ENCODE measurements at places on chromosomes 5 and 9.

DNA sequence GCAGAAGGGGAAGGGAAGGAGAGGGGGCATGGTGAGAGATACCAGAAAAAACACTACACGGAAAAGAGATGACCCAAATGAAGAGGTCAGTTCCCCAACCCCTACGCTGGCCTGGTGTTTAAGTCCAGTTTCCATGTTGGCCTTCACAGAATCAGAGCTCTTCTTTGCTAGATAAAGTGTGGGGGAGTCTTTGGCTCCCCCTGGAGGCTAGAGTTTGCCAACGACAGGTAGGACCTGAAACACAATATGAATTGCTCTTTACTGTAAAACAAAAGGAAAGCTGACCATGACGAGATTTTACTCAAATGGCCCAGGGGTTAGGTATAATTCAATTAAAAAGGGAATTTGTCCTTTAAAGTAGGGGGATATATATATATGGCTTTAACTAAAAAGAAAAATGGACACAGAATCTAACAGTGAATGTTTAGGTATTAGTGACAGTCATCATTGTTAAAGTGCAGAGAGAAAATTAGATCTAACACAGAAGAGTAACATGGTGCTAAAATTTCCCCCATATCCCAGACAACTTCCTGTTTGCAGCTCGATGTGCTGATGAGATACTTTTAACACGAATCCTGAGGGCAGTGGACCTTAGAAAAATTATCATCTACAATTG, 92.0 kb downstream of the SV2C start:
- peak; percentile 52 for DNase-seq

DNA sequence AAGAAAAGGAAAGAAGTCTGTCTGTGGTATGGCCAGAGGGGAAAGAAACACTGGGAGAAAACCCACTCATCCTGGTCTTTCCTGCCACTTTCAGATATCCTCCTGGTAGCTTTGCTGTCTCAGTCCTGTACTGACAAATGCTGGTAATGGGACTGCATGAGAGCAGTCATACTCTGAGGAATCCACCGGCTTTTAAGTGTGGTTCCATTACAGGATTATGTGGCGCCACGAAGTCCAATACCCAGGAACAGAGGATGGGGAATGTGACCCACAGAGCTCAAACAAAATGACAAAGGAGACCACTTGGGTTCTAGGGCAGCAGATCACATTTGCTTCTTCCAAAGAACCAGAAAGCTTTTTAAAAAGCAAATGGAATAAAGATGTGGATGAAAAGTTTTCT, 26.3 kb upstream of the FBP1 start:
- no peak for DNase-seq

- no peak for DNase-seq
Observed at GRCh38 chr5:160542281-160542680, 120.6 kb downstream of the PTTG1 start.

DNA sequence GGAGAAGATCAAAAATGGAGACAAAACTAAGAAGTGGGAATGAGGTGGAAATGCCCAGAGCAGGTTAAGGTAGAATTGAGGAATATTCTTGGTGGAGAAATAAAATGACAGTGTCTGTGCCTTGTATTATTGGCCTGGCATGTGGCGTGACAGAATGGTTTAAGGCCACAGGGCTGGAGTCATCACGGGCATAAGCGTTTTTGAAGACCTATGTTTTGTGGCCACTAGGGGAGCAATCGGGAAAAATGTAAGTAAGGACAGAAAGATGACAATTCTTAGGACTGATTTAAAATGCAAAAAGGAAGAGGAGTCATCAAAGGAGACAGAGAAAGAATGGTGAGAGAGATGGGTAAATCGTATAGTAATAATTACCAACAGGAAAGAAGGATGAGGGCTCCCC, 72.2 kb upstream of the EPB41L4A start:
- no peak for DNase-seq

- no peak for DNase-seq
Observed at GRCh38 chr5:141392429-141393198, at the start of gene PCDHGA8. PCDHGA8 (plus strand) TSS chr5:141392633; CDS start chr5:141392814, 181 bp downstream.

GRCh38 chr5:141760193-141760592, 78.2 kb upstream of the ARAP3 start:
- no peak for DNase-seq

DNA sequence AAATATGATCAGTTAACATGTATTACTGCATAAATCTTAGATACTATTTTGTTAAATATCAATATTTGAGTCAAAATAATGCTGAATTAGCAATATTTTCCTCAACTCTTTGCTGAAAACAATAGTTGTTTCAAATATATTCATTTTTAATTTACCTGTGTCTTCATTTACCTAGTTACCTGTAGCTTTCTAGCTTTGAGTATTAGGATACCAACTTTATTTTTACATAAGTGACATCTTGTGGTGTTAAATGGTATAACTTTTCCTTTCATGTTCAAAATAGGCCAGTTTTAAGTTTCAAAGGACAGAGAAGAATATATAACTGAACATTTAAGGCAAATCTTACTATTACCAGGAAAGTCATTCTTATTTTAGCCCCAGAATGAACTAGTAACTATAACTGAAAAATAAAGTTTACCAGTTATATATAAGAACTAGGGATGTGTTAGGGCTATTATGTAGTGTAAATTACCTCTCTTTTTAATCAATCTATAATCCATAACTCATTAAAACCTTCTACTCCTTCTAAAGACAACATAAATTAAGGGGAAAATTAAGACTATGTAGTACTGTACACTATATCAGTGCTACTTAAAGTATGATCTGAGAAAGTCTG, 25.3 kb downstream of the AP3B1 start:
- peak; percentile 20 for DNase-seq

DNA sequence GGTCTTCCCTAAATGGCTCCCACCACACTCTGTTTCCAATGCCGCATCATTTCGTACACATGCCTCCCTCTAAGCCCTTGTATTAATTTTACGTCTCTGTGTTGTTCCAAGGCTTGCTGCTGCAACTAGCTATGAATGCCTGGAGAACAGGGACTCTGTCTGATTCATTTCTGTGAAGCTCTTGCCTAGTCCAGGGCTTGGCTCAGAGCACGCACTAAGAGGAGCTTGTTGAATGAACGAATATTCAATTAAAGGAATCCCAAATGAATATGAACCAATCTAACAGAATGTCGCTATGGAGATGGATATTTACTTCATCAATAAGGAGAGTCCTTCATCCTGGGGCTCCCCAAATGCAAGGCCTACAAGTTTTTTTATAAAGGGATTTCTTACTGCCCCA, 55.3 kb downstream of the TGFBR1 start:
- DNase-seq, result no peak

GRCh38 chr9:37353791-37354190, 68.7 kb upstream of the GRHPR start:
- no peak for DNase-seq

GRCh38 chr5:125294844-125295243, 548.4 kb upstream of the ZNF608 start:
- DNase-seq, result no peak

DNA sequence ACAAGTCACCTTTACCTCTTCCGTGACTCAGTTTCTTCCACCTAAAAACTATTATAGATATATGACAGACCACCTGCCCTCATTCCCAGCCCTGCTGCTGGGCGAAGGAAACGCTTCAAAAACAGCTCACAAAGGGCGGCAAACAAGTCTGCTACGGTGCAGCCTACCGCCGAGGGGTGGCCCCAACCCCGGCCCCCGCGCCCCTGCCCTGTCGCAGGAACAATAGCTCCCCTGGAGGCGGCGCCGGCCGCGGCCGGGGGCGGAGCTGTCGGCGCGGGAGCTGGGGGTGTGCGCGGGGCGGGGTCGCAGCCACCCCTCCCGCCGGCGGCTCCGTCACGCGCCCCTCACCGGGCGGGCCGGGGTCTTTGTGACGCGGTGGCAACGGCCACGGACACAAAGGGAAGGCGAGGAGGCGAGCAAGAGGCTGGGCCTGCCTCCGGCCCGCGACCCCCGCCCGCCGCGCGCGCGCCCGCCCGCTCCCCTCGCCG, at the start of gene TMEFF1:
TSS of gene TMEFF1 (plus strand) at position 362 of the 488 bp plus-strand sequence. CDS start 396 bp downstream, outside the sequence.
- DNase-seq, result no peak

DNA sequence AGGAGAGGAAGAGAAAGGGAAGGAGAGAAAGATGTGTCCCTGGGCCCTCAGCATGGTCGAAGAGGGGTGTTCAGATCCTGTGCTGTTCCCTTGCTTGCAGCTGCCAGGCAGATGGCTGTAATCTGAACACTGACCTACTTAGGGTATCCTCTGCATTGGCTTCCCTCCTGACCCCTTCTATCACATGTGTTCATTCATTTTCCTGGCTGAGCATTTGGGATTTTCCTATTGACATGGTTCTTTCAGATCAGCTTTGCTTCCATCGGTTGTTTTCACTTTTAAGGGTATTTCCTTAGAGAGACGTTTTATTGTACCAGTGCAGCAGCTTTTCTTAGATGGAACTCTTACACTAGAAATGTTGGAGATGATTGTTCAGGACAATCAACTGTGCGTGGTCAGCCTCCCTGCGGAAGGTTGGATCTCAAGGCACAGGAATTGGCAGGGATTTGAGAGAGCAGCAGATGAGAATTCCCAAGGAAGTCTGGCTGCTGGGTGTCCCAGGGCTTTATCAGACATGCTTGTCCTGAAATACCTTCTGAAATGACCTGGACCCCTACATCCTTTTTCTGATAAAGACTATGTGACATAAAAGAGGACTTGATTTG, 26.0 kb downstream of the ACTBL2 start:
- DNase-seq, result no peak

- DNase-seq, result no peak
Observed at GRCh38 chr5:161333194-161333880, 213.2 kb downstream of the GABRB2 start.

DNA sequence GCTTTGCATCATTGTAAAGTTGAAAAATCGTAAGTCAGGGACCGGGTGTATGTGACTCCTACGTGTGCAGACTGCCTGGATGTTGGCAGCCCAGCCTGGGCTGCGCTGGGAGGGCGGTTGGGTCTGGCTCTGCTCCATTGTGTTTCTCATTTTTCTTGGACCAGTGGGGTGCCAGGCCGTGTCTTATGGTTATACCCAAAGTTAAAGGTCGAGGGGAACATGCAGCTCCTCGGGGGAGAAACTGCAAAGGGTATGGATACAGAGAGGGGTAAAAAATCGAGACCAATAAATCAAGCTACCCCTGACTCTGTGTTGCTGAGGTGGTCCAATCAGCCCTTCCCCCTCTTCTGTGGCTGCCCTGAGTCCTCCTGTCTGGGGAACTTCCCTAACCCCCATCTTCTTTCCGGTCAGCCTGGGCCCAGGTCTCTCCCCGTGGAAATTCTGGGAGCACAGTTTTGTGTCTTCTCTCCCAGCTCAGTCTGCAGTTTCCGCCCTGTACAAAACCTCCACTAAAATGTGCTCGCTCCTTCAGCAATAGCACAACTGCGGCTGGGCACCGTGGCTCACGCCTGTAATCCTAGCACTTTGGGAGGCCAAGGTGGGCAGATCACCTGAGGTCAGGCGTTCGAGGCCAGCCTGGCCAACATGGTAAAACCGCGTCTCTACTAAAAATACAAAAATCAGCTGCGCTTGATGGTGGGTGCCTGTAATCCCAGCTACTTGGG, 34.1 kb upstream of the UNC5A start:
- DNase-seq, result no peak

GRCh38 chr9:121823451-121824169, 172.2 kb downstream of the DAB2IP start:
- DNase-seq, result no peak

GRCh38 chr5:177592905-177593304, 902 bp downstream of the TMED9 start:
- DNase-seq, result no peak

DNA sequence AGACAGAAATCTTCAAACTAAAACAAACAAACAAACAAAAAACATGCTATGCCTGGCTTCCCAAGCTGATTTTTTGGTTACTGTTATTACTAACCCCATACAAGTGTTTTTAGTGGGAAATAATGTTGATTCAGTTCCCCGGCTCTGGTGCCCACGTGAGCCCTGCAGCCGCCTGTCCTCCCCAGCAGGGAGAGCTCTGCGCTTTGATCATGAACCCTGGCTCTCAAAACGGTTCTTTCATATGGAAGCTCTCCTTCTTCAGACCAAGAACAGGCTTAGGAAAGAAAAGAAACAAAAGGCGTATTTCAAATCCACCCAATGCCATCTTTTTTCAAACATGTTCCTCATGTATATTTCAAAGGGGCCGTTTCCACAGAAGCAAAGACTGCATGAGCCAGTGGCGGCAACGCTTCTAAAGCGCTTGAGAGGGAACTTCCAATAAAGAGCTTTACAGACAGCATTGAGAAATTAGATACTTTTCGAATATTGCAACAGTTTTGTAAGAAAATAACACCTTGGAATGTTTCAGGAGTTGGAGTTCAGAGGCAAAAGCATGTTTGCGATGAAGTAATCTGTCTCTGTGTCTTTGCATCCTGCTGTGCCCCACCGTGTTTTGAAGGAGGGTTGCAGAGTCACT, 74.8 kb downstream of the ICE1 start:
- DNase-seq, result no peak

GRCh38 chr5:82244854-82245635, 33.1 kb downstream of the RPS23 start:
- DNase-seq, result no peak

GRCh38 chr5:173712609-173713175, 96.2 kb upstream of the BOD1 start:
- DNase-seq, result no peak

- DNase-seq, result peak; percentile 90
Observed at GRCh38 chr5:132425009-132425937, 55.8 kb downstream of the SLC22A5 start.

DNA sequence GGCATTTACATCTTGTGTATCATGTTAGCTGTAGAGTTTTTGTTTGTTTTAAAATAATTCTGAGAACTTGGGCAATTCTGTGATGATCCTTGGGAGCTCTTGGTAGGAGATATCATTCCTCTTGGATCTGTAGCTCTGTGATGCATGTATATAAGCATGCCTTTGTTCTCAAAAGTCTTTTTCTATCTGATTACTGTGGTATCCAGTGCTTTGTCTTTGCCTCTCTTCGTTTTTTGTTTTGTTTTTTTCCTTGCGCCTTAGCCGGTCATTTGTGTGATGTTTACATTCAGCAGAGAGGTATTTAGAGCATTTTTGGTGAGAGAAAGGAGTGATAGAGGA, 110.0 kb downstream of the PAM start:
- DNase-seq, result no peak

DNA sequence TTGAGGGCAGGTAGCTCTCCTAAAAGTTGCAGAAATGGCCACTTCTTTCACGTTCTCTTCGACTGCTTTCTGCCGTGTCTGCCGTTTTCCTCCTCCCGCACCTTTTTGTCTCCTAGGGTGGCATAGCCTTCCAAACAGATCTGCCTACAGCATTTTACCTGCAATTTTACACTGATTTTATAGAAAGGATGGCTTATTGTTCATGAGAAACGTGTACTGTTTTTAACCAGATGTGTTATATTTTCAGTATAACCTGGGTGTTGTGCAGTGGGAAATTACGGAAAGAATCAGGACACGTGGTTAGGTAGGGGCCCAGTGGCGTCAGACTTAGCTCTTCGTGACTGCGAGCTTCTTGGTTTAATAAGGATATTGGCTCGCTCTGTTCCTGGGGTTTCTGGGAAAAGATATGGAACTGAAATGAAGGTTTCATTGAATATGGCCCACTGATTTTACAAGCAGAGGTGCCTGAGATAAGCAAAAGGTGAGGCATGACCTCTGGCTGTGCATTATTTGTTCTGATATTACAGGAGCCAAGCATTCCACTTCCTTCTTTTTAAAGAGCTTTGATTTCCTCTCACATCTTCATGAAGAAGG, 43.7 kb upstream of the PRSS3 start:
- no peak for DNase-seq

Data from inflammatory macrophage (primary cell).